ENCODE measurements at places on chromosomes 6 and 20.

DNA sequence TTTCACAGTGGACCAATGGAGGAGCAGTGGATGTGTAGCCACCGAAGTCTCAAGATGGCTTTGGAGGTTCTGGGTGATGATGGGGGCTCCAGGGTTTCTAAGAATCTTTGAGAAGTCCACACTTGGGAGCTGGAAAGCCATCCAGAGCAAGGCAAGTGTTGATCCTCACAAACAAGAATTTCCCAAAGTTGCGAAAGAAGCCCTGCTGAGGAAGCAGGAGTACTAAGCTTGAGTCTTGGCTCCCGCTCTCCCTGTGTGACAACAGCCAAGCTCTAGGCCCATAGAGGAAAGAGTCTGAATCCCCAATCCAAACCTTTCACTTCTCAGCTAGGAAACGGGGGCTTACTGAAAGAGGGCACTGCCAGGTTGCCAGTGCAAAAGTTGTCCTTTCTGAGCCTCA is 106.0 kb downstream of the EDN3 start:
- DNase-seq = no peak

DNA sequence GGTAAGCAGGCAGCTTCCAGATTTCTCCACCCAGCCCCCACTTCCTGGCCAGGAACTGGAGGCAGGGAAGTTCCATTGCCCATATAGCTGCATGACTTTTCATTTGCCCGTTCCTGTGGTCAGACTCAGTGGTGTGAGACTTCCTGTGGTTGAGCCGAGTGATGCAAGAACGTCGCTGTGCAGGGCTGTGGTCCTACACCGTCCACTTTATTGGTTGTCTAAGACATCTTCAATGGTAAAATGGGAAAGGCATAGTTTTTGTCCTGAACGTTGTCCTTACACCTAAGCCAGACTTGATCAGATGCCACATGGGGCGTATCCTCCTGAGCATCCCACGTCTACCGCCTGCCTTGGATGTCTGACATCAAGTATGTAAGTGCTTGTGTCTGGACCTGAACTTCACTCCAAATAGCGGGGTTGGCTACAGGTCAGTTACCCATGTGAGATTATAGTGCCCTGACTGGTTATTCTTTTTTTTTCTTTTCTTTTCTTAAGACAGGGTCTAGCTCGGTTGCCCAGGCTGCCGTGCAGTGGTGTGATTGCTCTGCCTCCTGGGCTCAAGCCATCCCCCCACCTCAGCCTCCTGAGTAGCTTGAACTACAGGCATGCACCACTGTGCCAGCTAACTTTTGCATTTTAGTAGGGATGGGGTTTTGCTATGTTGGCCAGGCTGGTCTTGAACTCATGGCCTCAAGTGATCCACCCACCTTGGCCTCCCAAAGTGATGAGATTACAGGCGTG is 25.9 kb upstream of the GTSF1L start:
- DNase-seq = no peak

DNA sequence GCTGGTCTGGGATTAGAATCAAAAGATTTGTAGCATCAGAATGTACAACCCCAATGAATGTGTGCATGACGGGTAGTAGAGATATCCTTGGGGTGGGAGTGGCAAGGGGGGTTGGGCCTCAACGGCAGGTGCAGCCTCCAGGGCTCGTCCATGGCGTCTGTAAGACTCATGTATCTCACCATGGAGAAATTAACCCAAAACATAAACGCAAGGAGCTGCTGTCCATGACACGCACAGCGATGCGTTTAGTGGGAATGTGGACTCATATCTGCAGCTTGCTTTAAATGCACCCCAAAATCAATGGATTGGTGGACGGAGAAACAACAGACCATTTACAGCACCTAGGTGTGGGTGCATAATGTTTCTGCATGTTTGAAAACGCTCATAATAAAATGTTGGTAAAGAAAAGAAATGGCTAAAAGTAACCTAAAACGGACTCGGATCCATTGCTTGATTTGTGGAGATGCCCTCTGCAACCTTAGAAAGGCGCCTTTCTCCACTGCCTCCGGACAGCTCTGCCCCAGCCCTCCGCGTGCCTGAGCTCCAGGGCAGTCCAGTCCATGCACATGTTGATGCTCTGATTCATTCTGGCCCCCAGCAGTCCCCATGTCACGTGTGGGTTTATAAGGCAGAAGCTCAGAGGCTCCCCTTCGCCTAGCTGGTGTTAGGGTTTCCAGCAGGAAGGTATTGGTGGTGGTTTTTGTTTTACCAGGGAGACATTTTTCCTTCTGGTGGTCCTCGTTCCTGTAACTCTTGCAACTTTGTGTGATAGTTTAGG is 24.5 kb downstream of the PYGB start:
- no peak for DNase-seq

DNA sequence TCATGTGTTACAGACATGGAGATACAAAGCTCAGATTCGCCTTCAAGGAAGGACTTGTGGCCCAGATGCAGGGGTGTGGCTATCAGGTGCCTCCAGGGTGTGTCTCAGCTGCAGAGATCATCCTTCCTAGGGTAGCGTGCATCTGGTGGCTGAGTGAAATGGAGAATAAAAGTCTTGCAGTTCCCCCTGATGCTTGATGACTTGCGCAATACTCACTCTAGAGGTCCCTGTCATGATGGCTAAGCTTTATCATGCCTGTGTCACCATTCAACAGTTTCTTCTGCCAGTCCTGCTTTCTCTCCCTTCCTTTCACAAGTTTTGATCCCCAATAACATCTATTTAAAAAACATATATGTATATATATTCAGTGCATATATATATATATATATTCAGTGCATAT is 228.1 kb downstream of the PAX1 start:
- DNase-seq = no peak

DNA sequence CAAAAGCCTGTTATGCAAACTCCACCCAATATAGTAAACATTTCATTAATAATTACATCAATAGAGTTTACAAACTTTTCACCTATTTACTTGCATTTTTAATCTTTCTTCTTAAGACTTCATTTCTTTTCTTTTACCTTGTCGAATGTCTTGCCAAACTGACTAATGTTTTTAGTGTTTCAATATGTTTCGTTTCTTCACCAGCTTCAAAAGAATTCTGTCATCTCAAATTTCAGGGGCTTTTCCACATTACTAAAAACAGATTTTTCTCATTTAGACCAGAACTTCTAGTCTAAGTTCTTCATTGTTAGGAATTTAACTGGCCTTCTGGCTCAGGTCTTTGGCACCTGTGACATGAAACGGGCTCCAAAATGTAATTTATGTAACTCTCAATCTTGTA is 196.5 kb downstream of the ARHGAP18 start:
- DNase-seq = no peak

GRCh38 chr20:9565910-9566550 is 51.6 kb downstream of the LAMP5 start:
- no peak for DNase-seq

DNA sequence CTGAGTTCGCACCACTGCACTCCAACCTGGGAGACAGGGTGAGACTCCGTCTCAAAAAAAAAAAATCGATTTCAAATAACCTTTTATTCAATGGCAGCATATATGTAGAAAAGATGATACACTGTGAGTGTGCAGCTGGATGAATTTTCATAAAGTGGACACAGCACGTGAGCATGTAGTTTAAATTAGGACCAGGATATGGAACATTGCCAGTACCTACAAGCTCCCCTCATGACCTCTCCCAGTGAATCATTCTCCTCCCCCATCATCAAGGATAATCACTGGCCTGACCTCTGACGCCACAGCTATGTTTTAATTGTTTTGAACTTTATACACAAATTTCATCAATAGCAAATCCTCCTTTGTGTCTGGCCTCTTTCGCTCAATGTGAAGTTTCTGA is 53.8 kb upstream of the HDAC2 start:
- DNase-seq = no peak

DNA sequence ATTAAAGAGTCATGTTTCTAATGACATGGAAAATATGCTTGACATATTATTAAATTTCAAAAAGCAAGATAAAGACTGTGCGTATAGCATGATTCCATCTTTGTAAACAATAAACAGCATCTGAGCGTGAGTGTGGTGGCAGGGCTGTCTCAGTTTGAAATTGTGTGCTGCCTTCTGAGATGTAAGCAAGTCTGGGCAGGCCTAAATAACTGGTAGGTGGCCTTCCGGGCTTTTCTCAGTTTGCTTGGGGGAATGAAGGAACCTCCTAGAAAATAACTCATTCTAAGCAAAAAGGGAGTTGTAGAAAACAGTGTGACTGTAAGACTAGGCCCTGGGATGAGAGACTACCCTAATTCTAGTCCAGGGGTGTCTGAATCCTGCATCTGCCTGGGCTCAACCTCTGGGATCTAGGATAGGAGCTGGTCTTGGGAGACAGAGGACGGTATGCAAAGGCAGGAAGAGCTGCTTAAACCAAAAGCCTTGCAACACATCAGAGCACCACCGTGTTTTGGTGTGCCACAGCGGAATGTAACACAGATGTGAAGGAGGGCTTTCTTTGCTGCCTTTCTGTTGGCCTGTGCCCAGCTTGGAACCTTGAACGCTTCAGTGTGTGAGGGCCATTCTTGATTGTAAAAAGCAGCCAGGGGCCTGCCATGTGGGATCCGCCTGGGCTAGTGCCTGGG is 63.5 kb upstream of the L3MBTL3 start:
- no peak for DNase-seq

GRCh38 chr6:166490671-166491500 is 95.6 kb downstream of the RAMACL start:
- no peak for DNase-seq

- DNase-seq = no peak
Observed at GRCh38 chr6:127641905-127642304, 64.9 kb downstream of the C6orf58 start.

- no peak for DNase-seq
Observed at GRCh38 chr20:51529081-51529681, 13.3 kb downstream of the NFATC2 start.

DNA sequence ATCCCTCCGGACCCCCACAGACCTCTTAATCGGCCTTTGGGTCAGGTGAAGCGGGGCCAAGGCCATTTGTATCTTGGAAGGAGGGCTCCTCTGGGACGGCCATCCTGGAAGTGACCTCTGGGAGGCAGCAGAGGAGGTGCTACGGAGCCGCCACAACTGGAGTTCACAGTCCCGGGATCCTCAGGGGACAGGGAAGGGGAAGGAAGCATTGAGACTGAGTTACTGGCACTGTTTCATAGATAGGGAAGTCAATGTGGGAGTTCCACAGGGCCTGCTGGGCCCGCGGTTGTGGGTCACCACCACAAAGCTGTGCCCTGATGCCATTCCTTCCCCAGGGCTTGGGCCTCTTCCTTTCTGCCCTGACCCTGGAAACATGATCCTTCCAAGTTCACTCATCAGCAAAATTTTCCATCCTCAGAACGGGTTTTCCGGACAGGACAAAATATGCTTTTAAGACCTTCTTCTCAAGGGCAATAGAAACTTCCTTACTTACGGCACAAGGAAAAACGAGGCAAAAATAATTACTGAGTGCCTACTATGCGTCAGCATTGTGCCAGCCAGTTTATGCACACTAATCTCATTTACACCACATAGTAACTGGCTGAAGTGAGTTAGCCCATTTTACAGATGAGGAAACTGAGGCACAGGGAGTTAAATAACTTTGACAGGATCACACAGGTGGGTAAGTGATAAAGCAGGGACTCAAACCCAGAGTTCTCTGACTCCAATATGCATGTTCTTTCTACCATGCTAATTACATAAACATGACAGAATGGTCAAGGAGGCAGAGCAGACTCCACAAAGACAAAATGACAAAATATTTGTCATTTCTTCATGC is 143.8 kb downstream of the UNC5CL start:
- DNase-seq = no peak

DNA sequence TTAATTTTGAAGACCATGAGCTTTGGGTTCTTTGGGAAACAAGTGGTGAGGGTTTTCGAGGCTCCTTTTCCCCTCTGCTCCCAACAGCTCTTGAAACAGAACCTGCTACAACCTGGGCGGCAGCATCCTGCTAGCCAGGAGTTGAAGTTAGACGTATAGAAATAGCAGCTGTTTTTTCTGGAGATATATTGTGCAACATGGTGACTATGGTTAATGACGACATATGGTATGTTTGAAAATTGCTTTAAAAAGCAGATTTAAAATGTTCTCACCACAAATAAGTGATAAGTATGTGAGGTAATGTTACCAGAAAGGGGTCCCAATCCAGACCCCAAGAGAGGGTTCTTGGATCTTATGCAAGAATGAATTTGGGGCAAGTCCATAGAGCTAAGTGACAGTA is 138.9 kb downstream of the PDE7B start:
- no peak for DNase-seq

DNA sequence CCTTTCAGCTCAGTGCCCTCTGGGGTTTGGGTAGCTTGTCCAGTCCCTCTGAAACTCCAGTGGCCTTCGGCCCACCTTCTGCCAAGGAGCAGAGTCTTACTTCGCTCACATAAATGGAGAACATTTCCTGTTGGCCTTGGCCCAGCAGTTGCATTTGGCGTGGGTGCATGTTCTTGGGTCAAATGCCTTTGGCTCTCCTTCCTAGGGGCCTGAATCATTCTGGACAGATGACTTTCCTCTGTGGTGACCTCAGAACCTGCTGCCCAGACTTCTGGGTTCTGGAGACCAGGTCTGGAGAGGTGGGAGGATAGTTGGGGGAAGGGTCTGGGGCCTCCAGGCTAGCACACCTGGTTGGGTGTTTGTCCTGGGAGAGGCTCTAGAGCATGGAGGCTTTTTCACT is 29.3 kb downstream of the BCAS4 start:
- DNase-seq = no peak

GRCh38 chr6:56037601-56038000 is 162.2 kb upstream of the BMP5 start:
- no peak for DNase-seq

- DNase-seq = no peak
Observed at GRCh38 chr6:165774903-165775601, 112.0 kb upstream of the PDE10A start.

GRCh38 chr20:2149507-2149906 is 47.9 kb downstream of the STK35 start:
- no peak for DNase-seq

GRCh38 chr20:46130534-46130933 is 12.4 kb downstream of the CD40 start:
- no peak for DNase-seq

DNA sequence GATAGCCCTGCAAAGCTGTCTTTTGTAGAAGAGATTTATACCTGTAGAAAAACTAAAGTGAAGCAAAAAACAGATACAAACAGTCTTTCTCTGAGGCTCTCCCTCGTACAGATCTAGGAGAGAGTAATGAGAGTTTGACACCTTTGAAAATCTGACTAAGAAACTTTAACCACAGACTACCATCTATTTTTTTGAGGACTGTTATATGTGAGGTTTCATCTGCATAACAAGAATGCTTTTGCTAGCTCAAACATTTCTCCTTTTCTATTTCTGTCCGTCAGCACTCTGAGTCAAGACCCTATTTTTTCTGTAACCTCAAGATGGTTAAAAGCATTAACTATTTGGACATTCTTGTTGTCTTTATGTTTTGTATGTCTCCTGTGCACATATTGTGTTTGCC is 193.0 kb downstream of the BTBD3 start:
- no peak for DNase-seq

- peak; percentile 88 for DNase-seq
Observed at GRCh38 chr6:32153564-32154513, at the start of gene PPT2. PPT2 (plus strand) TSS chr6:32154141; CDS start chr6:32154595, 454 bp downstream.

DNA sequence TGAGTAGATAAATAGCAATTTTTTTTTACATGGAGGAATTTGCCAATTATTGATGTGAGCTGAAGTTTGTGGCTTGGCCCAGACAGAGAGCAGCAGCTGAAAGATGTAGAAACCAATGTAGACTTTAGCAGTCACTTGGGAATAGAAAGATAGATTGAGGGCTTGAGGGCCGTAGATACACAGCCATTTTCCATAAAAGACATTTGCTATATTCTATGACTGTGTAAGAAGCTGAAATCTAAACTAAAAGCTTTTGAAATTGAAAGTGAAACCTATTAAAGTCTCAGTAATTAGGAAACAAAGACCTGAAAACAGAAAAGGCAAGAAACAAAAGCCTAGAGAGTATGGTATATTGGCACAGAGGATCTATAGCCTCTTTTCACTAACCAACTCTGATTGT is 332.7 kb downstream of the CENPW start:
- DNase-seq = no peak
